A549 treated with Hydrocortisone at 1 μM for 4 hours (cell line): ENCODE measurements at places on chromosomes 5 and 9. TPM values are rescaled to one million over a fixed set of nuclear protein-coding genes. Genes with fewer than 3 reads are reported as not detected.

SLU7 gene
- 36.2 to 67.7 TPM (median 43.2 TPM) in 5 replicates for total RNA-seq

TEX48 gene
- not detected in 5 replicates for total RNA-seq

OGN gene
- not detected in 5 replicates for total RNA-seq

SLCO6A1 gene
- not detected in 5 replicates for total RNA-seq

GPR151 gene
- total RNA-seq = not detected in 5 replicates

RNF145 gene
- 132 to 158 TPM (median 144 TPM) in 5 replicates for total RNA-seq
